ENCODE measurements at places on chromosomes 5 and 9. TPM values are rescaled to one million over a fixed set of nuclear protein-coding genes. Genes with fewer than 3 reads are reported as not detected.

DNA sequence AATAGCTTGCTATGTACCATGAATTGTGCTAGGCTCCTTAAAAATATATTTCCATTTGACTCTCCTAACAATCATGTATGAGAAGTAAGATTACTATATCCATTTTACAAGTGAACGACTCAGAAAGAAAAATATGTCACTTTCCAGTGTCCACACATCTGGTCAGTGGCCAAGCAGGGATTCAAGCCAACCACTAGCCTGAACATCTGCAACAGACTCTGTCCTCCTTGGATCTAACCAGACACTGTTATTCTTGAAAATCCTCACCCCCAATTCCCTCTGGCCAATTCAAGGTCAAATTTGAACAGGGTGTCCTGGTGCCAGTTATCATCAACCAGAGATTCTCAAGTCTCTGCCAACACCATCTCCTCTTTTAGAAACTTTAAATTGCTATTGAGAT is 344.1 kb upstream of the WWC1 start:
- no peak for DNase-seq

- DNase-seq, result no peak
Measured at GRCh38 chr5:115109356-115109755, 60.4 kb downstream of the TRIM36 start.

GRCh38 chr9:134764473-134765269 is 115.9 kb upstream of the FCN2 start:
- DNase-seq, result no peak

DNA sequence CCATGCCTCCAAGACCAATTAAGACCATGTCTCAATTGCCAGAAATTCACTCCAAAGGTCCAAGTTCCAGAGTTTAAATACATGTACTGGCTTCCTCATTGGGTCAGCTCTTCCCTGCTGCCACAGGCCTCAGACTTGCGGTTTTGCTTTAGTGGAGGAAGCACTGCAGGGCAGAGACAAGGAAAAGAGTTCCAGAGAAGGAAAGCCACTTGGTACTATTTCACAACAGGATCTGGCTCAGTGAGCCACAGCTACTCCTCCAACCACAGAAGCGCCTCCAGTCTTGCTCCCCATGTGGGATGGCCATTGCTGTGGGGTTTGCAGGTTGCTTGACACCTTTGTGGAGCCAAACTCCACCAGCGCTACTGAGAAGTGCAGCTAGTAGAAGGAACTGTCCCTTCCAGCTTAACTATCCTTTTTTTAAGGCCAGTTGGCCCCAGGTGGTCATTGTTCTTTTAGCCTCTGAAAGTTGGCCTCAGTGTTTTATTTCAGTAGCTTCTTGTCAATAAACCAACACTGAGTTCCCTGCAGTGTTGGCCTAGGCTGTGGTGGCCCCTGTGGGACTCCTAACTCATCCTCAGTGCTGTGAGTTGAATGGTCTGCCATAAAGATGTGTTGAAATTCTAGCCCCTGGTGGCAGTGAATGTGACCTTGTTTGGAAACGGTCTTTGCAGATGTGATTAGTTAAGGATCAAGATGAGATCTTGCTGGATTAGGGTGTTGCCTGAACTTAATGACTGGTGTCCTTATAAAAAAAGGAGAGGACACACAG is 93.7 kb upstream of the DAP start:
- DNase-seq, result no peak

- no peak for DNase-seq
Measured at GRCh38 chr9:121053544-121053943, 3.5 kb upstream of the C5 start.

- DNase-seq, result no peak
Measured at GRCh38 chr9:78319197-78320029, 22.5 kb downstream of the PSAT1 start.

- DNase-seq, result peak; percentile 75
Measured at GRCh38 chr9:68560071-68560844, 19.6 kb upstream of the TMEM252 start.

Gene RAI14
- total RNA-seq, result 4.5 TPM

GRCh38 chr5:68071282-68071632 is 144.3 kb upstream of the PIK3R1 start:
- no peak for DNase-seq

- no peak for DNase-seq
Measured at GRCh38 chr9:36041506-36041905, 4.8 kb downstream of the RECK start.

- no peak for DNase-seq
Measured at GRCh38 chr5:179829732-179830435, 9.2 kb downstream of the SQSTM1 start.

DNA sequence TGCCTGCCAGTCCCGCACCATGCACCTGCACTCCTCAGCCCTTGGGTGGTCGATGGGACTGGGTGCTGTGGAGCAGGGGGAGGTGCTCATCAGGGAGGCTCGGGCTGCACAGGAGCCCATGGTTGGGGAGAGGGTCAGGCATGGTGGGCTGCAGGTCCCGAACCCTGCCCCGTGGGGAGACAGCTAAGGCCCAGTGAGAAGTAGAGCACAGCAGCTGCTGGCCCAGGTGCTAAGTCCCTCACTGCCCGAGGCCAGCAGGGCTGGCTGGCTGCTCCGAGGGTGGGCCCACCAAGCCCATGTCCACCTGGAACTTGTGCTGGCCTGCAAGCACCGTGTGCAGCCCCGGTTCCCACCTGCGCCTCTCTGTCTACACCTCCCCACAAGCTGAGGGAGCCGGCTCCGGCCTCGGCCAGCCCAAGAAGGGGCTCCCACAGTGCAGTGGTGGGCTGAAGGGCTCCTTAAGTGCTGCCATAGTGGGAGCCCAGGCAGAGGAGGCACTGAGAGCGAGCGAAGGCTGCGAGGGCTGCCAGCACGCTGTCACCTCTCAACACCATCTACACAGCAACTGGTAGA is 88.5 kb upstream of the ELAVL2 start:
- no peak for DNase-seq

- DNase-seq, result peak; percentile 74
Measured at GRCh38 chr9:89408628-89409101, 89.2 kb downstream of the SEMA4D start.

GRCh38 chr5:8912106-8912505 is 633.8 kb downstream of the SEMA5A start:
- no peak for DNase-seq

DNA sequence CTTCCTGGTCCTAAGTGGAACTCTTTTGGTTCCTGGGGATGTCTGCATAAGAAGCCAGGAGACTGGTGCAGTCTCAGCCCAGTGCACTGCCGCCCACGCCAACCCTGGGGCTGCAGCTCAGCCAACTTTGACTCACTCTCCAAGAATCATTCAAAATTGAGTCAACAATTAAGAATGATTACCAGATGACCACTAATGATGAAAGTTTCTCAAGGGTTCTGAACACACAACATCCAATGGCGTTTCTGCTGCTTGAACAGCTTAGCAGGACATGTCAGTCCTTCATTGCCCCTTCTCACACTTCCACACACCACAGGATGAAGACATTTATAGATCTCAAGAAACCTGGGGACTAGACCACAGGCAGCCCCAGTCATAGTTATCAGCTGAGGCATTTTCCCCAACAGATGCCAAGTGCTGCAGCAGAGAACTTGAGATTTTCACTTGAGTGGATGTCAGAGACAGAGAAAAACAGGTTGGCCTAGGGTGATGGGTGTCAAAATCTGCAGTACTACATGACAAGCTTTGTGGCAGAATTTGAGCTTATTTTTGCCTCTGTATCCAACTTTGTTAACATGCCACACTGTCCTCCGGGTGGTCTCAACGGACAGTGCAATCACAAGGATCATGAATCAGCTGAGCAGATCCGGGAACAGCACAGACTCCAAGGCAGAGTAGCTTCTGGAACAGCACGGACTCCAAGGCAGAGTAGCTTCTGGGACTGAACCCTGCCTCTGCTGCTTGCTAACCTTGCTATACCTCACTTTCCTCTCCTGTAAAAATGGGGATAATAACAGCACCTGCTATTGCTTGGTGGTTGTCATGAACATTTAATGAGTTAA is 356.1 kb downstream of the SPOCK1 start:
- no peak for DNase-seq

- DNase-seq, result no peak
Measured at GRCh38 chr9:89802781-89803355, 198.1 kb downstream of the GADD45G start.

GRCh38 chr5:179494774-179495526 is 55.4 kb upstream of the RUFY1 start:
- no peak for DNase-seq

DNA sequence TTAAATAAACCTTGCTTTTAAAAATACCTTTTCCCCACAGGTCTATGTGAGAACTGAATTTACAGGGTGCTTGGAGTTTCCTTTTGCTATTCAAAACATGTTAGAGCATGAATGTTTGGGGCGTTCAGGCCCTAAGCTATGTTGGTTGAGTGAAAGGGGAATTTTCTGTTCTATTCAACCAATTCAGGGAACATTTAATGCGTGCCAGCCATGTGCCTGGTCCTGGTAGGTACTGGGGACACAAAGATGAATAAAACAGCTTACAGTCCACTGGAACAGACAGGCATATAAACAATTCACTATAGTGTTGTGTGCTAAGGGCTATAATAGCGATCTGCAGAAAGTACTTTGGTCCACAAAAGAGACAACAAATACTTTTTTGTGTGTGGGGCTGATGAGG is 108.5 kb downstream of the ZSWIM6 start:
- DNase-seq, result no peak

DNA sequence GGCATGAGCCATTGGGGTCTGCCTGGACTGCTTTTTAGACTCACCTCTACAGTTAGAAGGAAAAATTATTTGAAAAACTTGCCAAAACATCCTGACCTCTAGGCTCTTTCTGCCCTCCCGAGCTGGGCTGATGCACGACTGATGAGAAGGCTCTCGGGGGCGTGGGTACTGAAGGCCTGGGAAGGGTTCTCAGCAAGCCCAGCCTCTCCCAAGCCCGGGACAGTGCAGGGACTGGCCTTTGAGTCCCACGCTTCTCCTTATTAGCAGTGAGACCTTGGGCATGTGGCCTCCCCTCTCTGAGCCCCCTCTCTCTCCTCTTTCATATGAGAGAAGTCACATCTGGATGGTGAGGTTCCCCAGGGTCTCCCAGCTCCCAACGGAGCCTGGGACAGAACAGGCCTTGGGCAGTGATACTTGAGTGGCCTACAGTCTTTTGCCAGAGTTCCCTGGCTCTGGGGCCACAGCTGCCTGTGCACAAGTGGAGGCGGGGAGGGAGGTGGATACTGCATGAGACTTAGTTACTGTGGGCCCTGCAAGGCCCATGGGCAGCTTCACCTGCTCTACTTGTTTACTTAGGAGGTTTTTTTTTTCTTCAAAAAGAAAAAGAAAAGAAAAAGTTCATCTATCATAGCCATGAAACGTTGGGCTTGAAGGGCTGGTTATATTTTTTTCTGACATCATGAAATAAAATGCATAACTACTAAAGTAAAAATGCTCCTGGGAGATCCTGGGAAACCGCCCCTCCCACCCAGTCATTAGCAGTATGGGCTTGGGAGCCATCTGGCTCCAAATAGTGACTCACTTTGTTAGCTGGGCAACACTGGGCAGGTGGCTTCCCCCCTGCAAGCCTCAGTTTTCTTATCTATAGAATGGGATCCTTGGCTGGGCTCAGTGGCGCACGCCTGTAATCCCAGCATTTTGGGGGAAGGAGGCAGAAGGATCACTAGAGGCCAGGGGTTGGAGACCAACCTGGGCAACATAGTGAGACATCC is 139.4 kb downstream of the GAPVD1 start:
- DNase-seq, result no peak

Gene EPB41L4A
- total RNA-seq, result 0.28 TPM

- no peak for DNase-seq
Measured at GRCh38 chr9:17726298-17726697, 147.4 kb downstream of the SH3GL2 start.

Gene CCDC192
- total RNA-seq, result not detected

DNA sequence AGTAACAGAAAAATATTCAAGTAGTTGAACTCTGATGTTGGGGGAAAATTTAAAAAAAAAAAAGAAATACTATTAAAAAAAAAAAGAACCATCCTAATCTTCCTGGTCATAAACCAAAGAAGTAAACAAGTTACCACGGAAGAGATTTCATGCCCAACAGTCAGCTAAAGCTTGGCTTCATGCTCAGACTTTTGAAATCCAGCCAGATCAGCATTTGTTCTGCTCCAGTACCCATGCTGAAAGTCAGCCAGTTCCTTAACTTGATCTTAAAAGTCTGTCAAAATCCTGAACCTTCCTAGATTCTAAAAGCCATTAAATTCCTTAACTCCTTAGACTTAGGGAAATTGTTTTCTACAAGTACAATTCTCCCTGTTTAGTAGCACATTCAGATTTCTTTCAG is 908.7 kb upstream of the CDH9 start:
- DNase-seq, result no peak

- no peak for DNase-seq
Measured at GRCh38 chr5:74889523-74890105, 23.4 kb upstream of the FAM169A start.

DNA sequence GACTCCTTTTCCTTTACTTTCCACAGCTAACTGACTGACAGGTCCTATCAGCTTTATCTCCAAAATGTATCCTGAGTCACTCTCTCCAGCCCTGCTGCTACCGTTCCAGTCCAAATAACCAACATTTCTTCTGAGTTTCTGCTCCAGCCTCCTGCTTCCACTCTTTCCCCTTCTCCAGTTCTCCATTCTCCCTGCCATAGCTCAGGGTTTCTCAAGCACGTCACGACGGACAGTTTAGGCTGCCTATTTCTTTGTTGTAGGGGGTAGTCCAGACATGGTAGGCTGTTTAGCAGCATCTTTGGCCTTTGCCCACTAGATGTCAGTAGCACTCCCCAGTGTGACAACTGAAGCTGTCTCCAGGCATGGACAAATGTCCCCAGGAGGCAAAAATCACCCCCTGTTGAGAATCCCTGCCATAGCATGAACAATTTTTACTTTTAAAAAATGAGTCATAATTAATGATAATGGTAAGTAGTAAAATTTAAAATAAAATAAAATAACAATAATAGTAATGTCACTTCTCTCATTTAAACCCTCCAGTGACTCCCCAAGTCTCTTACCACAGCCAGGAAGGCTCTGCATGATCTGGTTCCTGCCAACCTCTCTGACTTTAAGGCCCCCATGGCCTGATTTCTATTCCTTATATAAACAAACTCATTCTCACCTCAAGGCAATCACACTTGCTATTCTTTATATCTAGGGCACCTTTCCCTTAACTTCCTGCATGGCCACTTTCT is 105.4 kb upstream of the FER start:
- DNase-seq, result peak; percentile 71

DNA sequence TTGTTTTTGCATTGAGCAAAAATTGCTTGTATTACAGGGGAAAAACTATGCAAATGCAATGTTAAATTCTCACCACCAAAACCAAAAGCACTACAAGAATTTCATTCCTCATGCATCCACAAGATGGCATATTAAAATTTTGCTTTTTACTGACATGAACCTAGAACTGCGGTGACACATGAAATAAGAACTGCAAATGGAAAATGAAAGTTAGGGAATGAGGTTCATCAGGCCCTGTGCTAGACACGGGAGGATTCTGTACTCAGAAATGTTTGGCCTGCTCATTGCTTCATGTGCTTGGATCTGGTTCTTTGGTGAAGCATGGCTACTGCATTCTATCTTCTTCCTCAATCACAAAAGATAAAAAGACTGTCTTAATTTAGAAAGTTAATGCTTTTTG is 9.1 kb upstream of the RFK start:
- DNase-seq, result peak; percentile 30

All from activated CD4-positive, alpha-beta T cell treated with anti-CD3 and anti-CD28 coated beads for 36 hours (primary cell).